ENCODE measurements at places on chromosomes 1 and 21.
A peak's percentile ranks its signal among the peaks of the same experiment; 100 is the strongest.

GRCh38 chr1:200207711-200208126, 180.2 kb downstream of the NR5A2 start:
- DNase-seq, result no peak

DNA sequence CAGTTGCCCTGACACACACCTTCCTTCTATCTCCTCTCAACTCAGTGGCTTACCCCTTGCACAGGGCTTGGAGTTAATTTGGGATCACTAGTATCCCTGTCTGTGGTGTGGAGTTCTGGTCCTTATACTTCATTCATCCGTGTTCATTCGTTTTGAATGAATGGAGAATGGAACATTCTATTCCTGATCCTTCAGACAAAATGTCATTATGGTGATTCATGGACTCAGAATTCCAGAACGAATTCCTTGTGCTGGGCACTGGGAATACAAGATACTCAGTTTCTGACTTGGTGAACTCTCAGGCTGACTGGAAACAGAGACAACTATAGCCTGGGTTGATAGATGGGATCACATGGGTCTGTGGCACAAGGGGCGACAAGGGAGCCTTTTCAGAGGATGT, 49.9 kb upstream of the TRABD2B start:
- no peak for DNase-seq

DNA sequence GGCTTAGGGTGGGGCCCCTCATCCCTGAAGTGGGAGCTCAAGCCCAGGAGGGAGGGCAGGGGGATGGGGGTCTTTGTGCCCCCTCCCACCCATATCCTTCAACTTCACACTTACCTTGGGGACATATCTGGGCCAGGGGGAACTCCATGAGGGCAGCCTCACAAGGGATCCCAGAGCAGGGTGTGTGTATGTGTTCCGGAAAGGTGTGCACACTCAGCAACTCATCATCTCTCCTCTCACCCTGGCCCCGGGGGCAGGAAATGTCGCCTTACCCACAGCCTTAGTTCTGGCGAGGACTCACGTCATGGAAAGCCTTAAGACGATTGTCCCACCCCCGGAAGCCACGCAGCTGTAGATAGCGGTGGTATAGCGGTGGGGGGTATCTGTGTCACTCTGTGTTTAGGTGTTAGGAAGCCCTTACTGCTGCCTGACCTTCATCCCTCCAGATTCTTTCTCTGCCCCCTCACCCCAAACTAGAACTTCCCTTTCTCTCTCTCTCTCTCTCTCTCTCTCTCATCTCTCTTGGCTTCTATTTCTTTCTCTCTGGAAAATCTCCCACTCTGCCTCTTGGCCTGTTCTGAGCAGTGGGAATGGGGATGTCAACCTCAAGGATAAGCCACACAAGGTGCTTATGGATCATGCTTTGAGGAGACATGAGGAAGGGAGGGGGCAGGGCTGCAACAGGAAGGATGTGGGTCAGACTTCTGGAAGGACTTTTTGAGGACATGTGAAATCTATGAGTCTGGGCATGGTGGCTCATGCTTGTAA, at the start of gene SH2D2A:
Gene SH2D2A (minus strand): TSS at position 288 of the 768 bp plus-strand sequence. CDS start 140 bp downstream, at position 148.
- peak; percentile 31 for DNase-seq

DNA sequence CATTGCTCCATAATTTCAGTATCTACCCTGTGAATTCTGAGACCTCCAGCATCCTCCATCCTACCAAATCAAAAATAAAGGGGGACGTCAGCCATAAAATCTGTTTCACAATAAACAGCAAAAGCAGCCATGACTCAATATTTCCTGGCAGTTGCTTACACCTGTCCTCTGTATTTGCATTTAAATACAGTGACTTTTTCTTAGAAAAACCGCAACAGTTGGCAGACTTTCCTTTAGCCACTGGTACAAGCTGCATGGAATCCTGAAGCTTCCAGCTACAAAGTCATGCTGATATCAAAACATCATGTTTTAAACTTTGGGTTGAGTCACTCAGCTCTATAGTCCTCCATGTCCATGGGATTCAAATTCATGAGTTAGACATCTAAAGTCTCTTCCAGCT, 278.0 kb upstream of the KAZN start:
- no peak for DNase-seq

DNA sequence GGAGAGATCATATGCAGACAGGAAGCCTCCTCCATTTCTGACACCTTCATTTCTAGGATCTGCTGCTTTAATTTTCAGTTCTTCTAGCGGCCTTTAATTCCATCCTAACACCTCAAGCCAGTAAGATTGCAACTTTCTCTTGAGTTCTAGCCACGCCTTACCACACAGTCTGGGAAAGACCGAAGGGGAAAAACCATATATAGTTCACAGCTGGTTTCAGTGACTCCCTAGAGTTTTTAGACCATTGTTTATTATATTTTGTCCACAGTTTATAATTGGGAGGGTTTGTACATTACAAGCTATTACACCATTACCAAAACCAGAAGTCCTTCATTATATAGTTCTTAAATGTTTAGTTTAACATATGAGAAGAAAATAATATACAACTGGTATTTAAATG, 37.5 kb downstream of the DPH5 start:
- no peak for DNase-seq

All from activated gamma-delta T cell (primary cell).